ENCODE measurements at places on chromosomes 7 and 10. TPM values are rescaled to one million over a fixed set of nuclear protein-coding genes. Genes with fewer than 3 reads are reported as not detected.

DNA sequence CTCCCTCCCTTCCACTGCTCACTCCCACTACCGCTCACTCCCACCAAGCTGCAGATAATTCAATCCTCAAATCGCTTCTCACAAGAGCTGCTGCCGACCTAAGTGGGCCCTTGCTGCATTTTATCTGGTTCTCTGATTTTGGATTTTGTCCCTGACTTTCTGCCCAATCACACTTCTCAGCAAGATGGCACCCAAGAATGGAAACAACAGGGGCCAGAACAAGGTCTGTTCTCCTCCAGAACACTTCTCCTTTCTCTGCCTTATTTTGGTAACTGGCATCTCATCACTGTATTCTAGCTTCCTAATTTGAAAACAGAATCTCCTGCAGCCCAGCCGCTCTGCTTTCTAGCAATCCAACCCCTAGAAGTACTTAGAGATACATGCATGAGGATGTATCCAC lies 172.8 kb downstream of the GRID1 start:
- DNase-seq = no peak

- no peak for DNase-seq
Observed at GRCh38 chr10:71940752-71941151, 23.4 kb upstream of the CHST3 start.

- DNase-seq = no peak
Observed at GRCh38 chr10:101090597-101090996, 28.8 kb downstream of the KAZALD1 start.

GRCh38 chr7:2036786-2037185 lies 196.0 kb downstream of the MAD1L1 start:
- no peak for DNase-seq

DNA sequence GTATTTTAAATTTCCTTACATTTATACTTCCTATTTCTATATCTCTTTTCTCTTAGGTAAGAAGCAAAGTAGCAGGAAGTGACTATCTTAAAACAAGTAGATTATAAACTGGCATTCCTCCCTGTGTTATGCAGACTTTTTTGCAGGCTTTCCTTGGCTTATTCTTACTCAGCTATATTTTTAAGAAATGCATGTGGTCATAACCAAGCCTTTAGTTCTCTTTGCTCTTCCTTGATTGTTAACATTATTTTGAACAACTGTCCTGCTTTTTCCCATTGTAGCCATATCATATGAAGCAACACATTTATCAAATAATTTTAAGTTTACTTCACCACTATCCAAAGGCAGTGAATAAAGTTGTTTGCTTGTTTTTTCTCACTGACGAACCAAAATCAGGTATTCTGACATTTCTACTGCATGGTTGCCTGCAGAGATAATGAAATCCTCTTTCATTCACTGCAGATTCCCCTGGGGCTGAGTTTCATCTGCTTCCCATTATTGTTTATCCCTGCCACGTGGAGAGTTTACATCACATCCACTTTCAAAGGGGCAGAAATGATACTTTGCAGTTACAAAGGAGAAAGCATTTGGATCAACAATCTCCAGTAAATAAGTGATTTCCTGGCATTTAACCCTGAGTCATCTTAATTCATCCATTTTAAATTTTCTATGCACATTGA lies 389.9 kb upstream of the SEMA3C start:
- DNase-seq = no peak

GRCh38 chr7:150520145-150520544 lies 5.5 kb downstream of the GIMAP7 start:
- DNase-seq = no peak

GHRHR gene
- total RNA-seq = not detected

C10orf67 gene
- not detected for total RNA-seq

GRCh38 chr7:88398459-88398858 lies 91.8 kb upstream of the STEAP4 start:
- DNase-seq = no peak

GRCh38 chr7:131371411-131371810 lies 43.7 kb downstream of the MKLN1 start:
- no peak for DNase-seq

ELOVL3 gene
- total RNA-seq = not detected

HECTD2 gene
- total RNA-seq = 1.1 TPM

GRCh38 chr10:121309164-121309563 lies 289.1 kb downstream of the FGFR2 start:
- DNase-seq = no peak

DNA sequence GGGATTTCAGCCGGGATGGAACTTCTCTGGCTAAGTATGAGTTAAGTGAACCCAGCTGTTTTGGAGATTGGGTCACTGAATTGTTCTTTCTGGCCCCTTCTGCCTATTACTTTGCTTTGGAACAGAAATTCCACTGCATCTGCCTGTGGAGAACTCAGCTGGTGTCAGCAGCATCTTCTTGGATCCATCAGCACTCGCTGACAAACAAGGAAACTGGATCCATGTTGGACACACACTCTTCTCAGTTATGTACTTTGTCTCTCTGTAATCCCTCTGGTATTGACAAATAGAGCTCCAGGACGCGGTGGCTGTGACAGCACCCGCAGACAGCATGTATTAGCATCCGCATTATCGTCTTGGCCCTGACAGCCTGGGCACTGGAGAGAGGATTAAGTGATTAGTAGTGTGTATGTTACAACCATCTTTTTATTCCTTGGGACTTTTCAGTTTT lies 73.0 kb upstream of the BMPER start:
- no peak for DNase-seq

GRCh38 chr10:14555807-14556206 lies 218.9 kb downstream of the FAM107B start:
- no peak for DNase-seq

DNA sequence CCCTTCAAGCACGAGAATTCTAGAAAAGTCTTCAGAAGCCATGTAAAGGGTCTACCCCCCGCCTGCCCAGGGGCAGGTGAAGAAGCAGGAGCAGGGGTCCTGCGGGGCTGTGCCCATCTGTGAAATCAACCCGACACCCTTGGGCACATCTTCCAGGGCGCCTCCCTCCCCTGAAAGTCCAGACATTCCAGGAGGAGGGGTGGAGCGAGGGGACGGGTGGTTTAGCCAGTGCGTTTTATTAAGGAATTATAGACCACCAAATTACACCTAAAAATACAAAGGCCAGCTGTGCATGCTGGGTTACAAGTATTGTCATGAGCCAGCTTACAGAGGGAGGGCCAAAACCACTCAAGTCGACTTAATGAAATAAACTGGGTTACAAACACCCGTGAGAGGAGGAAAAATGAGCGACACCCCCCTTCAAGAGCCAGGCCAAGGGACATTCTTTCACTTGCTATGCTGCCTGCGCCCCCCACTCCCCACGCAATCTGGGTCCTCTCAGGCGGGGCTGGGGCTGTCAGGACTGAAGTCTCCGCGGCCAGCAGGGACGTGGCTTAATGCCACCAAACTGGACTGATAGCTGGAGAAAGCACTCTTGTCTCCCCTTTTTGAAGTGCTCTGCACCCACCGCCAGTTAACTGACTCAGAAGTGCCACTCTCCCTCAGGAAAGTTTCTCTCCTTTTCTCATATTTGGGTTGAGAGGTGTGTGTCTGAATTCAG lies 360.3 kb downstream of the FRMD4A start:
- no peak for DNase-seq

DNA sequence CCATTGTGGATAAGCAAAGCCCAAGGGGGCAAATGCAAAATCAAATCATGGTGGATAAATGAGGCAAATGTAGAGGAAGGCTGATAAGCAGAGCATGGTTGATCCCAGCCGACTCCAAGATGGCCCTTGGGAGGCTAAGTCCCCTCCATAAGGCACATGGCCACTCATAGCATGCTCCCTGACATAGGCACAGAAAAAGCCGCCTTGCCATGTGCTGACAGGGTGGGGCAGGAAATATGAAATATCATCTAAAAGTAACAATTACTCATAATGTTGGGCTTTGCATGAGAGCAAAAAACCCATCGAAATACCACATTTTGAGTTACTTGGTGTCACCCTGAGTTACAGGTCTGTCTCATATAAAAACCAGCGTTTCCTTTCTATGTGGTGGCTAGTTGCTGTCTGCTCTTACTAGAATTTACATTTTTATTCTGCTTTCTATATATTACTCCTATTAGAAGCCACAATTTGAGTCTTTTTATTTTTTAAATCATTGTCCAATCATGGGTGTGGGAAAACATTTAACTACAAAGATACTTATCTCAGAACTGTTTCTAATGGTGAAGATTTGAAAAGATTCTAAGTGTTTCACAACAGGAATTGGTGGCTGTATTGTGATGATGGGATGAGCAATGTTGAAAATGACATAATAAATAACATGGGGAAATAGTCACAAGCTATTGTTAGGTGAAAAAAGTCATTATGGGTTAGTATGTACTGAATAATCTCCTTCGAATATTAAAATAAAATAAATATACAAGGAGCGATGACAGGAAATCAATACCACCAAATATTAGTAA lies 102.7 kb downstream of the CUBN start:
- DNase-seq = no peak

DNA sequence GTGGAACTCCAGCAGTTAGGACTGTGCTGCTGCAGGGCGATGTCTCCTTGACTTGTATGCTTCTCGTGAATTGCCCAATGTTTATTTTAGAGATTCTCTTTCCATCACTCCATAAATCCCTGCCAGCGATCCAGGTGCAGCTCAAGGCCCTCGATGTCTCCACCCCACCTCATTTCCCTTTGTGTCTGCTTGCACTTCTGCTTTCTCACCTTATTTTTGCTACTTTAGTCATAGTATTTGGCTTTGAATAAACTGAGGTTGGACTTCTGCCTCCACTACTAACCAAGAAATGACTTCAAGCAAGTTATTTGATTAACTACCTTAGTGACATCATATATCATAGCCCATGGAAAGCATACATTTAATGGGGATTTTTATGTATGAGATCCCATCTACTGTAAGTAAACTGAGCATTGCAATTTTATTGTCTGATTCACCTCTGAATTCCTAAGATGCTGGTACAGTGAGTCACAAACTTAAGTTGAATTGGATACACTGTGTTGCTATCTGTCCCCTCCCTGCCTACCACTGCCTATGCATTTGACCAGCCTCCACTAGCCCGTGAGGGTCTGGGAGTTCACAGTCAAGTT lies 255.8 kb downstream of the ABCA13 start:
- DNase-seq = no peak

CPEB3 gene
- 1.9 TPM for total RNA-seq

PNLIPRP1 gene
- not detected for total RNA-seq

GRCh38 chr10:18229826-18230225 lies 89.6 kb downstream of the CACNB2 start:
- DNase-seq = no peak

- no peak for DNase-seq
Observed at GRCh38 chr10:13485623-13486022, 43.2 kb downstream of the BEND7 start.

DNA sequence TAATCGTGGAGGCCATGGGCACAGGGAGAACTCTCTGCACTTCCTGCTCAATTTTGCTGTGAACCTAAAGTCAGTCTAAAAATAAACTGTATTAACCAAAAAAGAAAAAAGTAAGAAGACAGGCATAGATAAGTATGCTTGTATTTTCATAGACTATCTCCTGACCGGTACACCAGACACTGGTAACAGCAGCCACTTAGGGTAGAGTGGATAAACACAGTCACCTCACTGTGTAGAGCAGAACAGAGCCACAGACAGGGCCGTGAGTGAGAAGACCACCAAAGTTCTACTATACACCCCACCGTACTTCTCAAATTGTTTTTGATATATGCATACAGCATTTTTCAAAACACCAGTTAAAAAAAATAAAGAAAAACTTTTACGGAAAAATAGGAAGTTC lies 25.0 kb downstream of the NUDCD3 start:
- DNase-seq = no peak

GRCh38 chr7:33185786-33186185 lies 56.4 kb downstream of the BBS9 start:
- peak; percentile 60 for DNase-seq

- DNase-seq = no peak
Observed at GRCh38 chr7:154577141-154577873, 425.6 kb downstream of the PAXIP1 start.

DNA sequence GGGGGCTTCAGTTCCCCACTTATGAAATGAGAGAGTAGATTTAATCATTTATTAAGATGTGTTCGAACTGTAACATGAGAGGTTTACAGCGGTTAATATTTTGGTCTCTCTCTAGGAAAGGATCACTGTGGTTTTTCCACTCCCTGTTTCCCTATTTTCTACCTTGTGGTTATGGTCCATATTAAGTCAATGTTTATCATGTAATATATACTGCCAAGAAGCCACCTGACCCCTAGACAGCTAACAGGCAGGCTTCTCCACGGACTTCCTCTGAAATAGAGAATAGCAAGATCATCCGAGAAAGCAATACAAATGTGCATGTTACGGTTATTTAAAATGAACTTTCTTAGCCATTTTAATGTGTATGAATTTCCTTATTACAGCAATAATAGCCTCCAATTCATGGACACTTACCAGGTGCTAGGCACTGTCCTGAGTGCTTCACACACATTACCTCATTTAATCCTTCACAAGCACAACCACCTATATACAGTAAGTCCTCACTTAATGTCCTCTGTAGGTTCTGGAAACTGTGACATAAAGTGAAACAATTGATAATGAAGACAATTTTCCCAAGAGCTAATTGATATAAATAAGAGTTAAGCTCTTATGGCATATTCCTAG lies 835 bp upstream of the COL28A1 start:
- no peak for DNase-seq

DNA sequence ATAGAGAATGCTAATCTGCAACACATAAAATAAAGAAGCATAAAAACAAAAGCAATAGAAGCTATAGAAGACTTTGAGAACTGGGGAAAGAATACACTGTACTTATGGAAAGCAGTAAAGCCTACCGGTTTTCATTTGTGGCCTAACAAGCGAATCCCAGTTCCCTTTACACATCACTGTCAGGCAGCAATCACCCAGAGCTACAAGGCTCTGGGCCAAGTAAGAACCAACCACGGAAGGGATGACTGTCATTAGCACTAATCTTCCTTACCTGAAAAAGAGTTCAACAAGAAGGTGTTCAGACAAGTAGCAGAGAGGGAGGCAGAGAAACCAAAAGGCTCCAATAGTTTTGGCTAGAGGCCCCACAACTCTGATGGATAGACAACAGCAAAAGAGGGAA lies 15.0 kb downstream of the CCDC6 start:
- DNase-seq = no peak

- DNase-seq = no peak
Observed at GRCh38 chr7:70210936-70211310, 612.6 kb downstream of the AUTS2 start.

DNA sequence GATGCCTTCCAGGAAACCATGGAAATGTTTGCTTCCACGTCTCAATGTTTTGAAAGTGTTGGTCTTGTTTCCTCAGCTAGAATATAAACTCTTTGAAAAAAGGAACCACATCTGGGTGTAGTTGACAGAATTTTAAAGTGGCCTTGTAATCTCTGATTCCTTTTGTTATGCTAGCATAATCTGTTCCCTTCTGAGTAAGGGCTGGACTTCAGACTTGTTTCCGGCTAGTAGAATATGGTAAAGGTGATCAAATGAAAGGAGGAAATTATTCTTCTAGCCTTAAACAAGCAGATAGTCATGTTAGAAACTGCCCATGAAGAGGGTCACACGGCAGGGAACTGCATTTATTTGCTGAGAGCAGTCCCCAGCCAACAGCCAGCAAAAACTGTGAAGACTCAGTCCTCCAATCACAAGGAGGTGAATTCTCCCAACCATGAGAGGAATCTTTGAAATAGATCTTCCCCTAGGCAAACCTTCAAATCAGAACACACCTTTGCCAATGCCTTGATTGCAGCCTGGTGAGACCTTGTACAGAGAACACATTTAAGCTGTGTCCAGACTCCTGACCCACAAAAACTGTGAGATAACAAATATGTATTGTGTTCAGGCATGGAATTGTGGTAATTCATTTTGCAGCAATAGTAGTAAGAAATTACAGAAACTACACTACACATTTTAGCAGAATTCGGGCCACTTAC lies 316.9 kb upstream of the SP8 start:
- no peak for DNase-seq

- no peak for DNase-seq
Observed at GRCh38 chr7:96090756-96091155, 231.1 kb downstream of the SLC25A13 start.
